ENCODE measurements at places on chromosomes 12 and 14.
A peak's percentile ranks its signal among the peaks of the same experiment; 100 is the strongest.

DNA sequence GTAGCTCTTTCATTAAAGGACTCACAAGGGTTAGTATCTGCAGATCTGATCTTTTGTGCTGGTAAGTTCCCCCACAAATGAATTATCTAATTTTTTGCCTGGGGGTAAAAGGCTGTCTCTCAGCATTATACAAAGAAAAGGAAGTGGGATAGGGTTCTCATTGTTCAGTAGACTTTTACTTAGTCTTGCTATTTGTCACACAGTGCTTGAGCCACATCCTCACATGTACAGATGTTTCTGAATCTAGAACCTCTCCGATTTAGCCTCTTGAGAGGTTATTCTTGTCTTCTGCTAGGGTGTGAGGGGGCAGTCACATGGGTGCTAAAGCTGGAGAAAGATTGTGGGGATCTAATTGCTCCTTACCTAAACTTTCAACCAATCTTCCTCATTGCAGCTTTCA lies 93.0 kb downstream of the SLC41A2 start:
- DNase-seq = no peak

GRCh38 chr12:102562836-102563425 lies 82.6 kb upstream of the IGF1 start:
- DNase-seq = no peak

DNA sequence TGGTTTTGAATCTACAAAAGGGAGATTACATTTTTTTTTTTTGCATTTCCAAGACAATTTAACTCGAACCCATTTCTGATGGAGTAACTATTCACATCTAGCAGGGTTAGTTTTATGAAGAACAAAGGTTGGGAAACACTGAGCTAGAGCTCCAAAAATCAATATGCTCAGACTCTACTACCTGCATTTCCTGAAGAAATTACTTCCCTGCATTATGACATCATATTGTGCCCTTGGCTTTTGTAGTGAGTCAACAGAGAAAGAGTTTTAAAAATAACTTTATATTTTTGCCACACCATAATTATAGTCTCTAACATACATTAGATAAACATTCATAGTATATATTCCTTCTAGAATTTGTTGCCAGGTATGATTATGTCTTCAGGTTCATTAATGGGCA lies 14.8 kb downstream of the GRIP1 start:
- no peak for DNase-seq

DNA sequence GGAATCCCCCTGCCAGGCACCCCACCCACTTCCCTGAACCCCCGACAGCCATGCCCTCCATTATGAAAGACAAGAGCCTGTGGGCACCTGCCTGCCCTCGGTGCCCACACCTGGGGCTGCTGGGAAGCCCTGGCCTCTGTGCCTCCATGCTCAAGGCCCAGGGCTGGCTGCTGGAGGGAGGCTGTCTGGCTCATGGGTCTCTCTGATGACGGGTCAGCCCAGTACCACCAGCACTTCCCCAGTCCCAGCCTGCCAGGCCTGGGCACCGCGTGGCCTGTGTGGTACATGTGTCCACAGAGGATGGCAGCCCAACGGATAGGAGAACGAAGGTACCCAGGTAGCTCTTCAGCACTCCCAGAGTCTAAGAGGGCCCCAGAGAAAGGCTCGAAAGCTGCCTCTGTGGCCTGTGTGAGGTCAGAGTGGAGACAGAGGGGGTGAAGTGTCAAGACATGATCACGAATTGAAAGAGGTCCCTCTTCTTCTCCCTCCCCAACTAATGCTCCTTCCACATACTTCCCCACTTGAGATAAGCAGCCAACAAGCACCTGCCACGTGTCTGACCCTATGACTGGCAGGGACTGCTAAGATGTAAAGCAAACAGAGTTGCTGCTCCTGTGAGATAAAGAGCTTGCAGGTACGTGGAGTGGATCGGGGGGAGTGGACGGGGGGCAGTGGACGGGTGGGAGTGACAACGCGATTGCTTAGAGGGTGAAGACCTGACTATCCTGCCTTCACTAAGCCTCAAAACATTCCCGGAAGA lies 21.2 kb downstream of the FBLN5 start:
- DNase-seq = no peak

DNA sequence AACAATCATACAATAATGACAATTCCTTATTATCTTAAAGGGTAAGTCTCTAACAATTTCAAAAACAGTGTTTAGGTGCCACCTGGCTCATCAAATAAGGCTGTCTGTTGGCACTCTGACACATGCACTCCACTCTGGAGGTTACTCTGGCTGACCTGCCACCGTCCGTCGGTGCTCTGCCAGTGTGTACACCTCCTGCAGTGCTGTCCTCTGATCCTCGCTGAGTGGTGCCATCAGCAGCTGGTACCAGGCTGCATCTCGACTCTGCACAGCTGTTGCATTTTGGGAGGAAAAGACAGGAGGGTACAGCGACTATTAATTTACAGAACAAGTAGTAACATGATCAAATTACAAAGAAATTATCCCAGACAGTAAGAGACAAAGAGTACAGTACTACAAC lies 63.9 kb downstream of the IPO8 start:
- DNase-seq = no peak

DNA sequence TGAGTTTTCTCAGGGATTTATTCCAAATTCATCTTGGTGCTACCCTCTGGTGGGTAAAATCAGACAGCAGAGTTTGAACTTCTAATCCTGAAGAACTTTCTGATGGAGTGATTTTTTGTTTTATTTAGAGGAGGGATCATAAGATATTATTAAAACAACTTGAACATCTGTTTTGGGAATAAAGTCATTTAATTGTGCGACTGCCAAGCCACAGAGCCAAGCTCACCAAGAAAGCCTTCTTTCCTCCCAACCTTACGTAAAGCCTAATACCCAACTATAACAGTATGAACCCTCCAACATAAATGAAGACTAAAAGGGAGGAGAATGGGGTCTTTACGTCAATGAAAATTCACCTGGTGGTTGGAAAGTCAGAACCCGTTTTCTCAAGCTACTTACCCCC lies 205.5 kb upstream of the IGF1 start:
- no peak for DNase-seq

DNA sequence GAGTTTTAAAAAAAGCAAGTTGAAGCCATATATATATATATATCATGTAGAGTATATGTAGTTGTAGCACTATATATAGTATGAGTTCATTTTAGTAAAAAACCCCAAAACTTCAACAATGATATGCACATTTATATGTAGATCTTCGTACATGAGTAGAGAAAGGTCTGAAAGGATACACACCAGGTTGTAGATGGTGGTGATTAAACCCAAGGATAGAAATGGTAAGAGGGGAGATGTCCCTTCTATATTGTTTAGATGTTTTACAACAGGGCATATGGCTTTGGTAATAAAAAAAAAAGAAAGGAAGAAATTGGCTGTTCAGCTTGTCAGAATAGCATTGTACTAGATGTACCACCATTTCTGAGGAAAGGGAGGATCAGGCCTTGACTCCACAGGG lies 31.9 kb upstream of the MED13L start:
- DNase-seq = no peak

DNA sequence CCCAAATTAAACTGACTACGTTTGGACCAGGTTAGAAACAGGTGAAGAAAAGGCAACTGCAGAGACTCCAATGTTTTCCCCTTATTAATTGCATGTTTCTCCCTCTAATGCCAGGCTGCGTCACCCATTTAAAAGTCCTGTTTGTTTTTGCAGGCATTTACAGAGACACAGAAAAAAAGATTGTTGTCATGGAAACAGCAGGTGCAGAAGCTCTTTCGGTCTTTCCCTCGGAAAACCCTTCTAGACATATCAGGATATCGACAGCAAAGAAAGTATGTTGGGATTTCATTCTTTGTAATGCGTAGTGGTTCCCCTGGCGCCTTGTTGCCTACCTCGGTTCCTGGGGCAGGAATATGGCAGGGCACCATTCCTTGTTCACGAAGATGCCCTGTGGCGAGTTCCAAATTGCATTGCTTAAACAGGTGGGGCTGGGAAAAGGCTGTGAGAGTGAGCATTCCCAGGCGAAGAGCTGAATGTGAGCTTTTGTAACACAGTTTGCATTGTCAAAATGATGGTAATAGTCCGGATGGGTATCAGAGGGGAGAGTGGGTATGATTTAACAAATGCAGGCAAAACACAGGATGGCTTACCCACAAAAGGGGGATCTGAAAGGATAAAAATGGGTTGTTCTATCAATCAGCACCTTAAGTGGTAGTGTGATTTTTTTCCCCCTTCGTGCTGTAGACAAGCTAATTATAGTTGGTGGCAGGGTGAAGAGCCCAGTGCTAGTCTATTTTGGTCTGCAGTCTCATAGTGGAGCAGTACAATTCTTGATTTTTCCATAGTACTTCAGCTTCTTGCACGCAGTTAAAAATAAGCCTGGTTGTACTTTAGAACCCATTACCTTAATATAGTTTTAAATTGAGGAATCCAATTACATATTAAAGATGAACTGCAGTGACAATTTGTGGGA lies 132.4 kb downstream of the GCH1 start:
- DNase-seq = no peak

DNA sequence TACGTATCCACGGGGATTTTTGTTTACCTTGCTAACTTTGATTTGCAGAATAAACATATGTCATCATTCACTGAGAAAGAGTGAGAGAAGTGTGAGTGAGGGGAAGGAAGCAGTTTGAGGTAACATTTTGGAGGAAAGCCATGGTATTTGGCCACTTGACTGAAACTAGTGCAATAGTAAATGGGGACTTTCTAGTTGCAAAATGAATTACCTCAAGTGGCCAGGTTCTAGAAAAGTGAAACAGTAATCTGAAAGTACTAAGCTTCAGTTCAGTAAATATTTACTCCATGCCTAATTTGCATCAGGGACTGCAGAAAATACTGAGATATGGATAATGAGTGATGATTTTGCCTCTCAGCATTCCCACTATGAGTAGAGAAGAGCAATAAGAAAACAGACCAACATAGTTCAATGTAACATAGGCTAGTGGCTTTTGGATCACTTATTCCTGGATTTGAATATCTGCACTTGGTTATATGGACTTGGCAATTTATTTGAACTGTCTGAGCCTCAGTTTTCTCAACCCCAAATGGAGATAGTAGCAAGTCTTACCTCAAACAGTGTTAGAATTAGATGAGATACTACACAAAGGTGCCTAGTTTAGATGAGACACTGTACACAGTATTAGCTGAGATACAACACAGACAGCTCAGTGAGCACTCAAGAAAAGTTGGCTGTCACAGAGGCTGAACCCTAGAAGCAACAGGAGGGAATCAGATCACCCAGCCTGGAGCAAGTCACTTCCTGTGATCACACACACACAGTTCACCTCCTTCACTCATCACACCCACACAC lies 439.1 kb downstream of the NPAS3 start:
- DNase-seq = peak; percentile 14

GRCh38 chr12:95116773-95117172 lies 43.4 kb upstream of the NR2C1 start:
- DNase-seq = no peak

DNA sequence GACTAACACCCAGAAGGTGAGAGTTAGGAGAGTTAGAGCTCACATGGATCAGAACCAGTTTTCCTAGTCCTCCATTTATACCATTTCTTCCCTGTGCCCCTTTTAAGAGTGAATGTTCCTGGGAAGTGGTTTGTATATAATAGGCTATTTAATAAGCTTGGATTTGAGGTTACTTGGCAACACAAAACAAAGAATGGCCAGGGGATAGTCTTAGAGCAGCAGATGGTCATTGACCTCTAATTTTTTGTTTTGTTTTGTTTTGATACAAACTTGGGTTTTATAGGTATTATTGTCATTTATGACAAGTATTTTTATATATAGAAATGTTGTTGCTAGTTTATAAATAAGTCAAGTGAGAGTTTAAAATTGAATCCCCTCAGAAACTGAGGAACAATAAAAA lies 35.8 kb downstream of the VEZT start:
- DNase-seq = no peak

DNA sequence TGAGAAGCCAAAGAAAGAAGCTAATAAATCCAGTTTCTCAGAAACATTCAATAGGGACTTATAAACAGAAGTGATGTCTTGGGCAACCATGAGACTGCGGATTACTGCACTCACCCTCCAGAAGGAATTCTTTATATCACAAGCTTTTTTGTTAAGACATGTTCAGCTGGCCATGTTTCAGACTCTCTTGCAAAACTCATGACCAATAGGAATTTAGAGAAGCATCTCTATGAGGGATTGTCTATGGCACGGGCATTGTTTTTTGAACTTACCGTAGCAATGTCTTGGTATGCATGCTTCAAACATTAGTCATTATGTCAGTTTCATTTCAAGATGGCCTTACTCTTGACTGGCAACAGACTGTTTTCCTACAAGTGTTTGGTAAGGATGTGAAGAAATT lies 15.5 kb upstream of the ZNF268 start:
- no peak for DNase-seq

GRCh38 chr14:34064349-34064748 lies 113.5 kb upstream of the EGLN3 start:
- peak; percentile 81 for DNase-seq
